Keratinocyte (primary cell): ENCODE measurements at places on chromosomes 6 and 20. TPM values are rescaled to one million over a fixed set of nuclear protein-coding genes. Genes with fewer than 3 reads are reported as not detected.

GRIK2 gene
- polyA plus RNA-seq = 0.01 to 0.26 TPM (median 0.03 TPM) in 3 replicates

TNF gene
- polyA plus RNA-seq = 0.54 to 2.3 TPM (median 0.88 TPM) in 3 replicates

SMIM28 gene
- polyA plus RNA-seq = not detected in 3 replicates

CRYBG1 gene
- polyA plus RNA-seq = 33.8 to 54.7 TPM (median 36.9 TPM) in 3 replicates

SNAP25 gene
- not detected in 3 replicates for polyA plus RNA-seq

GRCh38 chr6:46901882-46902314 lies 19.8 kb downstream of the ADGRF5 start:
- DNase-seq = no peak

DNA sequence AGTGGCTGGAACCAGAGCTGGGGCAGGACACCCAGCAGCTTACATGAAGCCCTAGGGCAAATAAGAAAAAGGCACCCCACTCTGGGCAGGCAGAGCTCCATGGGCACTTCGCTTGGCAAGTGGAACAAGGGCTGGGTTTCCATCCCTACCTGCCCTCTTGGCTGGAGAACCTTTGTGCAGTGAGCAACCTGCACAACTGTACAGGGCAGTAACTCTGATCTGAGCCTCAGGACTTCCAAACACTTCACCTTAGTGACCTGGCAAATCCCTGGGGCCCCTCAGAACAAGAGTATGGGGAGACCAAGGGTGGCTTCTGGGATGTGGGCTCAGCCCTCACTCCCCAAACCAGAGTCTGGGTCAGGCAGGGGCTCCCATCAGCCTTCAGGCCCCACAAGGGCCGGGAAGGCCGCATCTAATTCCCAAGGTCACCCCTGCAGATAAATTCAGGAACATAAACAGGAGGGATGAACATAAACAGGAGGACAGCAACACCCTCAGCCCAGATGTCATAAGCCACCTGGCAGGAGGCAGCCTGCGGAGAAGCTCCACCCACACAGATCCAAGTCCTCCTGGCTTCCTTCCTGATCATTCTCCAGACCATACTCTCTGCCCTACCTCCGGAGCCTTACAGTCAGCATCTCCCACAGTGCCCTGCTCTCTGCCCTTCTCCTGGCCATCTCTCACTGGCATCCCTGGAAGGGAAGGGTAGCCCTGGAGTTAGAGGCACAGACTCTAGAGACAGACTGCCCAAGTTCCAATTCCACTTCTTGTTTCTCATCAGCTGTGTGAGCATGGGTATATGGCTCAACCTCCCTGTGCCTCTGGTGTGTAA lies 37.5 kb downstream of the HNF4A start:
- no peak for DNase-seq

DNA sequence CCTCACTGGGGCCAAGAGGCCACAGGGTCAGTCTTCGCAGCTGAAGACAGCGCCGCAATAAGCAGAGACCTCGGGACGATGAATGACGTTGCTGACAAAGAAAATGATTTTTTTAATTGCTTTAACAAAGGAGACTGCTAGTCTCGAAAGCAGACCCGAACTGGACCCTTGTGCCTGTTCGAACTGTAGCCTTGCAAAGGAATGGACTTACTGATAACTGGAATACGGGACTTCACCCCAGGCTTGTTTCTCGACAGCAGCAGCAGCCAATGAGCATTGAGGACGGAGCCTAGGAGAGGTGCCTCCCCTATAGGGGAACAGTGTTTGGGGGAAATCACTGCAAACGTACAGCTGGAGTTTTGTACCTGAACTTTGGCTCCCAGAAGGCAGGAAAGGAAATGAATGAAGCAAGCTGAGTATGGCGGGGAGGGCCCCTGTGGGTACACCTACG lies 1.3 kb upstream of the TAF4 start:
- no peak for DNase-seq

GRCh38 chr6:135329851-135330803 lies 149.0 kb downstream of the MYB start:
- DNase-seq = no peak

DNA sequence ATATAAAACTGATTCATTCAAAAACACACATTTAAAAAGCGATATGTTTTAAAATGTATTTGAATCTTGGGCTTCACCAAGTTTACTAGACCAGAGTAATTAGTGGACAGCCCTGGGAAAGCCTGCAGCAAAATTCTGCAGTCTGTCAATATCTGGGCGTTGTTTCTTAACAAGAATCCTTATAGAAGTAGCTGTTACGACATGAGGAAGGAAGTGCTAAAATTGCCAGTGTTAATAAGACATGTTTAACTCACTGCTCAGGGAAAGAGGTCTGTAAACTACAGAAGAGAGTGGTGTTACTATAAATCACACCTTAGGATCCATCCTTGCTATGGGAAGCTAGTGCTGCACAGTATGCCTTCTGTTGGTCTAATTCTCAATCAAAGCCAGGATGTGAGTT lies 120.6 kb downstream of the TBX18 start:
- DNase-seq = no peak

- no peak for DNase-seq
Observed at GRCh38 chr6:49479308-49479970, 16.3 kb downstream of the CENPQ start.

DNA sequence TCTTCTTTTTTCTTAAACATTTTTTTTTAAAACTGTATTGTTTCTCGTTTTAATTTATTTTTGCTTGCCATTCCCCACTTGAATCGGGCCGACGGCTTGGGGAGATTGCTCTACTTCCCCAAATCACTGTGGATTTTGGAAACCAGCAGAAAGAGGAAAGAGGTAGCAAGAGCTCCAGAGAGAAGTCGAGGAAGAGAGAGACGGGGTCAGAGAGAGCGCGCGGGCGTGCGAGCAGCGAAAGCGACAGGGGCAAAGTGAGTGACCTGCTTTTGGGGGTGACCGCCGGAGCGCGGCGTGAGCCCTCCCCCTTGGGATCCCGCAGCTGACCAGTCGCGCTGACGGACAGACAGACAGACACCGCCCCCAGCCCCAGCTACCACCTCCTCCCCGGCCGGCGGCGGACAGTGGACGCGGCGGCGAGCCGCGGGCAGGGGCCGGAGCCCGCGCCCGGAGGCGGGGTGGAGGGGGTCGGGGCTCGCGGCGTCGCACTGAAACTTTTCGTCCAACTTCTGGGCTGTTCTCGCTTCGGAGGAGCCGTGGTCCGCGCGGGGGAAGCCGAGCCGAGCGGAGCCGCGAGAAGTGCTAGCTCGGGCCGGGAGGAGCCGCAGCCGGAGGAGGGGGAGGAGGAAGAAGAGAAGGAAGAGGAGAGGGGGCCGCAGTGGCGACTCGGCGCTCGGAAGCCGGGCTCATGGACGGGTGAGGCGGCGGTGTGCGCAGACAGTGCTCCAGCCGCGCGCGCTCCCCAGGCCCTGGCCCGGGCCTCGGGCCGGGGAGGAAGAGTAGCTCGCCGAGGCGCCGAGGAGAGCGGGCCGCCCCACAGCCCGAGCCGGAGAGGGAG lies 580 bp downstream of the VEGFA start:
- no peak for DNase-seq

DNA sequence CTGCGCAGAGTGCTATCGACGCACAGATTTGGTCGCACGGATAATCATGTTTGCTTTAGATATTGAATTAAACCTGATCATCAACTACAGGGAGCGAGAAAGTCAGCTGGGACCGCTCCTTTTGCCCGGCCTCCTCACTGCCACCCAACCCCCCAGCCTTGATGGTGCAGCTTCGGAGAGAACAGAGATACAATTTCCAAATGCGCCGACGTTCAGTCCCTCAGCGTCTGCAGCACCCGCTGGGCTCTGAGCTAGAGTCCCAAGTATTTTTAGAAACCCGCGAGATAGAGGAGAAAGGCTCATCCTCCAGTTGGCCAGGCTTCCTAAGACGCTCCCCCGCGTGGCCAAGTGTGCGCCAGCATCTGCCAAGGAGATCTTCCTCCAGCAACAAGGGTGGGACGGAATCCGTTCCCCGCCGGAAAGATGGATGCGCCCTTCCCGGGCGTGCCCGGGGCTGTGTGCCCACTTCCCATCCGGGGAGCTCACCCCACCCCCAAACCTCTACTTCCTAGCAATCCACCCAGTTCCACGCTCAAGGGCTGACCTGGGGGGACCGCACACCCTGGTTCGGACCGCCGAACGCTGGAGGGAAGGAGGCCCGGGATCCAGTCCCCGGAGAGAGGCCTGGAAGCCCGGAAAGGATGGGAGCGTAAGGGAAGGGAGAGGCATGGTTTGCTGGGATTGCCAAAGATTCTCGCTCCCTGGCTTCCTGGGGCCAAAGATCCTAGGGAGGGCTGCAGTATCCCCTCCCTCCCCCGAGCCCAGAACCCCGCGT lies 4.1 kb downstream of the NKX2-2 start:
- no peak for DNase-seq

- no peak for DNase-seq
Observed at GRCh38 chr6:136191606-136192312, 58.4 kb downstream of the MTFR2 start.

GRCh38 chr6:6722195-6722594 lies 133.7 kb downstream of the LY86 start:
- DNase-seq = no peak

DNA sequence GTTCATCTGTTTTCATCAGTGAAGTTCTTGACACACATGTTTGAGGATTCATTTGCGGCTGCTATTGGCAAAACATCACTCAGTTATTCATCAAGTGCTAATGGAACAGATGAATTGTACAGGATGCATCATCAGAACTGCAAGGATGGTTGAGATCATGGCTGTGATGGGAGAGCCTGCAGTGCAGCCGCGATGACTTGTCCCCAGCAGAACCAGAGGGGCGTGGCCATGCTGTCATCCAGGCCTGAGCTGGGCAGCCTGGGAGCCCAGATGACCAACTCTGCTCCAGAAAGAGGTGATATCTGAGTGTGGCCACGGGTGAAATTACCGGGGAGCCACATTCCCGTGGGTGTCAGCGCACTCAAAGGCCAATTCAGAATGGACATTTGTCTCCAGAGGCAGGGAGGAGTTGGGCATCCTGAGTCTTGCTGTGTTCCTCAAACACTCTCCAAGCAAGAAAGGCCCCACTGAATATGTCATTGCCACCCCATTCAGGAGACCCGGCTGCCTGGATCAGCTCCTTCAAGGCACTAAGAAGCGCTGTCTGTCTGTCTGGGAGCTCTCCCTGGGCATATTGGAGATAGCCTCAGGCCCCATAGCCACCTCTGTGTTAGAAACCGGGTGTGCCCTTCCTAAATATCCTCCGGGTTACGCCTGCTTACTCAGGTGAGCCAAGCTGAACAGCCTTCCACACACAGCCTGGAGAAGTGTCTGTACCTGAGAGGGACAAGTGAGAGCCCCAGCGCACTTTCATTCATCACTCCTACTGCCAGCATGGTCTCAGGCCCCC lies 66.7 kb downstream of the SYNDIG1 start:
- no peak for DNase-seq

GRCh38 chr6:28980137-28980851 lies 24.8 kb downstream of the ZNF311 start:
- no peak for DNase-seq

DNA sequence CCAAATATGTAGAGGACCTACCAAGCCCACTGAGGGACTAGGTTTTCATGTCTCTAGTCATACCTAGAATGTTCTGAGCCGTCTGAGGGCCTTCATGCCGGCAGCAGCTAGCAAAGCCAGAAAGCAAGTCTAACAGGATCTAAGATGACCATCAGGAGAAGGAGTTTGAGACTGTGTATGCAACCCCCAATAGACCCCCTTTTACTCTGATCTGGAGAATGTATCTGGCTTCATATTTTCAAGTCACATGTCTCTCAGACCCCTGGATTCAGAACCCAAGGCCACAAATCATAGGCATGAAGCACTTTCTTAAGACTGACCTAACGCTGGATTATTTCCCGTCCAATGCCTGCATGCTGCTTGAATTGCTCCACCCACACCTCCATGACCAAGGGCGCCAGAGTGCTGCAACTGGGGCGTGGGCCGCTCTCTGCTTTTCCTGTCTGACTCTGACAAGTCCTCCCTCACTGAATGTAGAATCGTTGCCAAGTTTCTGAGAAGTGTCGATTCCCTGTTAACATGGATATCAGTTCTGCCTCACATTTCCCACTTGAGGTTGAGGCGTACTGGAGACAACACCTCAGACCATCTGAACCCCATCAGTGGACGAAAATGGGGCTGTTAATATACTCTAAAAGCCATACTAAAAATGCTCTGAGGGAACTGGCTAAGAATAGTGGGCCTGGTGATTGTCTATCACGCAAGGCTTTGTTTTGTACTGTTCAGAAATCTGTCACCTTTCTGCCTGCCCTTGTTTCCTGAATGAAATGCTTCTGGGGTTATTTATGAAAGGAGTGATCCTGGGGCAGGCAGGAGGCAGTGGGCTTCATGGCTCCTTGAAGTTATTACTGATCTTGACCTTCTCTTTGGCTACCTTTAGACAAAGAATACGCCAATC lies 23.9 kb upstream of the ASXL1 start:
- DNase-seq = no peak

- no peak for DNase-seq
Observed at GRCh38 chr20:3313683-3314065, 74.7 kb upstream of the SLC4A11 start.
